ENCODE measurements at places on chromosomes 1 and 21.

DNA sequence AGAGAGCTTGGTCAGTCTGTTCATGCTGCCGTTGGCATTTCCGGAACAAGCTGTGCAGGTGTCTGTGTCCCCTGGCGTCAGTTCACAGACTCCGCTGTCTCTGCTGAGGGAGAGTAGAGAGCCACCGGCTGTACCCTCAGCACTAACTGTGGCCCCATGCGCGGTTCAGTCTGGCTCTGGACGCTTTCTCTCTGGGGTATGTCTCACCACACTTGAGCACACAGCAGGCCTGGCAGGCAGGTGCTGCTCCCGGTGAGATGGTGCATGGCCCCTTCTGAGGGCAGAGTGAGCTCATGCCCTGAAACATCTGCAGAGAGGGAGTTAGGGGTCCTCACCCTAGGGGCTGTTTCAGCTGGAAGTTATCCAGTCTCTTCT lies 60.0 kb upstream of the TLR5 start:
- no peak for DNase-seq

GRCh38 chr1:153540394-153541361 lies at the start of gene S100A5:
Gene S100A5 (minus strand): TSS chr1:153540934. CDS start chr1:153540191, 743 bp downstream.
- no peak for DNase-seq

DNA sequence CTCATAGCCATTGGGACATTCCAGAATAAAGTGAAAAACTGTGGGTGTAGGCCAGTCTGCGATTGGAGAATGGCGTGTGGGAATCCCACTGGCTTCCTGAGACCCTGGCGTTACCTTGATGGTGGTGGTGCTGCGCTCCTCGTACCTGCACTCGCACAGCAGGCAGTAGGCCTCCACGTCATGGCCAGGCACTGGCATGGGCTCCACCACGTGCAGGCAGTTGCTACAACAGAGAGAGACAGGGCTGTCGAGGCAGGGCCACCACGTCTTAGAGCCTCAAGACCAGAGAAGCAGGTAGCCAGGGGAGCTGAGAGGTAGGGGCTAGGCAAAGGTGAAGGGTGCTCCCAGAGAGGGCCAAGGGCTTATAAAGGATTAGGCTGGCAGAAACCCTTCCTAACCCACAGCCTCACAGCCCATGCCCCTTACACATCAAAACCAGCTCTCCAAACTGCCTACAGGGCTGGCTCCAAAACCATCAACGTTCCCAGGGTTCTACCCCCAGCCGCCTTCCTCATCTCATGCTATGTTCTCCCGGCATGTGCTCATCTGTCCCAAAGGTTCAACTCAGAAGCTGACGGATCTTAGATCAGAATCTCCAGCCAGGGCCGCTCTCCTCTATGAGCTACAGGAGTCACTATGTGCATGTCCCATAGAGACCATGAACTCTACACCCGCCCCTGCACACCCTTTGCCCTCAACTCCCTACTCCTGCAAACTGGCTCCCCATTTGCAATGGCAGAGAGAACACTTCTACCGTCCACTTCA lies 7.5 kb downstream of the TMEM9 start:
- DNase-seq: no peak

DNA sequence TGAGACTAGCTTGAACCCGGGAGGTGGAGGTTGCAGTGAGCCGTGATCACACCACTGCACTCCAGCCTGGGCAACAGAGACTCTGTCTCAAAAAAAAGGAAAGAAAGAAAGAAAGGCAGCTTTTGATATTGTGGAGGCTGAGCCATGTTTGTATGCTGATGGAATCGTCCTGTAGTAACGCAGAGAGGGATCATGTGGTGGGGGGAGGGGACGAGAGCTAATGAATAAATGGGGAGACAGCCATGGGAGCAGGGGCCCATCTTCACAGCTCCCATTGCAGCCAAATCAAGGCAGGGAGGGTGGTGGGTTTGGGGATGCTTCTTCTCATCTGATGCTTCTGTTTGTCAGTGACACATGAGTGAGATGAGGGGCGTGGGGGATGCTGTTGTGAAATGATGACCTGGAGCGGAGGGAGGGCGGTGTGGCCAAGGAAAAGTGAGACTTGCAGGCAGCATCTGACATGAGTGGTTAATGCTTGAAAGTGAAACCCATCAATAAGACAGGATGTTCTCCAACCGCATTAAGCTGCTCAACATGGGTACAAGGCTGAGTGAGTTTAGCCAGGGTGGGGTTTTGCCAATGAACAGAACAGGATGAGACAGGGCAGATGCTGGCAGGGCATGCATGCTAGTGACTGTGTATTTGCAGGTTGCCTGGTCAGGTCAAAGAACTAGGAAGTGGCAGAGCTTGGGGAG lies 16.7 kb downstream of the SPATA21 start:
- no peak for DNase-seq

DNA sequence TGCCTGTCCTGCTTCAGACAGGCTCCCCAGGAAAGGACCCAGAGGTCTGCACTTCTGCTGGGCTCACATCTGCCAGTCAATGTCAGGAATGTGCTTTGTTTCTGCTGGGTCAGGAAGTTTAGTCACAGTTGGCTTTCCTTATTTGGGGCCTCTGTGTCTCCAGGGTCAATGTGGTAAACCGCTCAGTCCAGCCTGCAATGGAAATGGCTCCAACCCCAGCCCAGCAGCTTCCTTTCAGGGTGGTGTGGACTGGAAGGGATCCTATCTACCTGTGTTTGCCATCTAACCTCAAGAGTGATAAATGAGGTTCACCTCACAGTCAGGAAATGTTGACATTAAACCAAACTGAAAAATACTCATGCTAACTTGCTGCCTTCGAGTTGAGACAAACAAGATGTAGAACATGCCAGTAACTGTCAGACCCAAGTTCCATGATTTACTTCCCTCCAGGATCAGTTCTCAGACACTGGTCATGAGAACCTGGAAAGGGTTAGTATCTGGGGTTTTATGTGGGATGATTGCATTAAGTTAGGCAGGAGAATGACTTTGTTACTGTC lies 20.3 kb downstream of the ENO1 start:
- no peak for DNase-seq

DNA sequence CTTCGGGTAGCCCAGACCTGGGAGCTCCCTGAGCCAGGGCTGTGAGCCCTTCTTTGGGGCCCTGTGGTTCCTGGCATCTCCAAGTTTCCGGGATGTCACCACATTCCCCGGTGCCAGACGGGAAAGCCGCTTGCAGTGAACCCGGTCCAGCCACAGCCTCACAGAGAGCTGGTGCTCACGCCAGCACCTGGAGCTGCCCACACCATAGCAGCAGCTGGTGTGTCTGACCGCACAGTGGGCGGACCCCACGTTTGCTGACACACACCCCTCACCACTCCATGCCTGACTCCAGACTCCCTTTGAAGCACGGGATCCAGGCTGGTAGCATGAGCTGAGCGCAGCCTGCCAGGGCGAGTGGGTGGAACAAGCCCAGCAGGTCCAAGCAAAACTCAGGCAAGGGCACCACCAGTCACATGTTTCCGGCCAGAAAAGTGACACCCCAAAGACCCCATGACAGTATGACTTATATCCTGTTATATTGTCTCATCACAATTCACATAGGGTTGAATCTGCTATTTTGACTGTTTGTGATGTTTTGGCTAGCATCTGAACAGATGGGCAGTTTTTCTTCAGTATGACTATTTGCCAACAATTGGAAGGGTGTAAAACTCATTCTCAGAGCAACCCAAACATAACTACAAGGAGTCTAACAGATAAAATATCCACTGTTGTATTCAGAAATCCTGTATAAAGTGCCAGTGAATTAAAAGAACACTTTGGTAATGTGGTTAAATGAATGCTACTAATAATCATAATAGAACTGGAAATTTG lies 285.4 kb downstream of the SMYD3 start:
- DNase-seq: no peak

DNA sequence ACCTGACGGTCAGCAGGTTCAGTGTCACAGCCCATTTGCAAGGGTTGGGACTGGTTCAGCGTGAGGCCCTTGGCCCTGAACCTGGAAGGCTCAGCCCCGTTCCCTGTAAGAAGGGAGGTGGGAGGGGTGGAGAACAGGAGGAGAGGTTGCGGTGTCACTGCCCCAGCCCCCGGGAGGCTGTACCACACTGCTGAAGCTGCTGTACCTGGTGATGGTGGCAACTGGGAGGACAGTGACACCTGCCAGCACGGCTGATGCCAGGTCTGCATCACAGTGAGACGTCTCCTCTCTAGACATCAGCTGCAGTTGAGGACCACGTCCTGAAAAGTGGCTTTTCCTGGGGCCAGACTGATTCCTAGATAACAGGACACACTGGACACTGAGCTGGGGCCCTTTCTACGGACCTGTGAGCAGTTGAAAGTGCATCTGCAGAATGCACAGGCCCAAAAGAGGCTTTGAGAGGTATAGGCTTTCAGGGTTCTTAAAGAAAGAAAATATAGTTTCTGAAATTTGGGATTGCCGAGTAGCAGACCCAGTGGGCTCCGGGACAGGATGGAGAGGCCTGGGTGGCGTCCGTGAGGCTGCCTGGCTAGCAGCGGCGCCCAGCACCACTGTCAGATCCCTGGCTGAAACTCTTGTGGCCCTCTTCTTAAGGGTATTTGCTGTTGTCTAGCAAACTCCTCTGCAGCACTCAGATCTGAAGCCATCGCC lies 47.7 kb downstream of the COQ8A start:
- DNase-seq: no peak
